ENCODE measurements at places on chromosomes 1 and 21.

DNA sequence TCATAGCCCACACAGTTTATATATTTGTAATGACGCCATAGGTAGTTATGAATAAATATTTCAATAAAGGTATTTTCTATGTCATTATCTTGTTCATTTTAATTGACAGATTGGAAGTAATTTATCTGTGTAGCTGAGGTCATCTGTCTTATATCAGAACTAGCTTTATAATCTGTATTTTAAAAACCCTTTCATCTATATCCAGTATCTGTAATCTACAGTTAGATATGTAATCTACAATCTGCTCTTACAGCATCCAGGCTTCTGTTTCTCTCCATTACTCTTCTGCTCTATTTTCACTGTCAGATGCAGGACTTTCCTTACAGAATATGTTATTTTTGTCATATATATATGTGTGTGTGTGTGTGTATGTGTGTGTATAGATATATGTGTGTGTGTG lies 137.6 kb downstream of the LBR start:
- no peak for DNase-seq

DNA sequence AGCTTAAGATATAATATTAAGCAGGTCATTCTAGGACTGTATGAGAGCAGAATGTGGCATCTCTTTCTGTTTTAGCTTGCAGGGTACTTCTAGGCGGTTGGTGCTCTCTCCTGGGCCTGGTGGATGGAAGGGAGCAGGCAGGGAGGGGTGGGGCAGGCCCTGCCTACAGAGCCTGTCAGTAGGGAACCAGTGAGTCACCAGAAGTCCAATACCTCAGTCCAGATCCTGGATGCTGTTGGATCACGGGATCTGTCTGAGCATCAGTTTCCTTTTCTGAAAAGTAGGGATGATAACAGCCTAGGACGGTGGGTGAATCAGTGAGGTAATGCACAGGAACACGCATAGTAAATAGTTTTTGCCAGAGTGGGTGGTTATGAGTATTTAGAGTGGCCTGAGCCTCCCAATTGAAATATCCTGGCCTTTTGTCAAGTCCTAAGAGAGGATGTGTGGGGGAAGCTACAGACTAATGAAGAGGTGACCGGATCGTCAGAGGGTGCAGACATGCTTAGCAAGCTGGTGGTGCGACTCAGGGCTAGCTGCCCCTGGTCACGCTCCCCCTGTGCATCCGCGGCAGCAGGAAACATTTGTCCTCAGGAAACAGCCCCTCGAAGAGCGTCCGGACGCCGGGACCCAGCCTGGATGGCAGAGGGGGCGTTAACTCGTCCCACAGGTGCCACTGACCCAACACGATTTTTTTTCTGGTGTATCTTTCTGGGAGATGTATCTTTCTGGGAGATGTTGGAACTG lies 23.9 kb downstream of the NAV1 start:
- peak; percentile 62 for DNase-seq

DNA sequence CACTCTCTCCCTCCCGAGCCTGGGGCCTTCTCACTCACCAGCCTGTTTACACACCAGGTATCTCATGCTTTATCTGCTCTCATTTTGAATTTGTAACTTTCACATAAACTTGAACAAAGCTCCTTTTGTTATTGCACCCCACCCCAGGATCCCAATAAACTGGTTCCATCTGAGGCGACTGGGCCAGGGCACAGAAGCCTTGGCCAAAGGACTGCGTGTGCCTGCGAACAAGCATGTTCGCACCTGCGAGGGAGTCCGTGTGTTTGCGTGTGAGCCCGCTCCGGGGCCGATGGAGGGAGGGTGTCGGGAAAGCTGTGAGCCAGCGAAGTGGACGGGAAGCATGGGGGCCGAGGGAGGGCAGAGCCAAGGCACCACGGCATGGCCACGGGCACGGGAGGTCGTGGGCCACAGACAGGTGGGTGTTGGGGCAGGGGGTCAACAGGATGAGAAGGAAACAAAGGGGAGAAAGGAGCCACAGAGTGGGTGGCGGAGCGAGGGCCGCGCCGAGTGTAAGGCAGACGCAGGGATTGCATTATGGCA lies 98.8 kb downstream of the CASZ1 start:
- DNase-seq, result no peak

DNA sequence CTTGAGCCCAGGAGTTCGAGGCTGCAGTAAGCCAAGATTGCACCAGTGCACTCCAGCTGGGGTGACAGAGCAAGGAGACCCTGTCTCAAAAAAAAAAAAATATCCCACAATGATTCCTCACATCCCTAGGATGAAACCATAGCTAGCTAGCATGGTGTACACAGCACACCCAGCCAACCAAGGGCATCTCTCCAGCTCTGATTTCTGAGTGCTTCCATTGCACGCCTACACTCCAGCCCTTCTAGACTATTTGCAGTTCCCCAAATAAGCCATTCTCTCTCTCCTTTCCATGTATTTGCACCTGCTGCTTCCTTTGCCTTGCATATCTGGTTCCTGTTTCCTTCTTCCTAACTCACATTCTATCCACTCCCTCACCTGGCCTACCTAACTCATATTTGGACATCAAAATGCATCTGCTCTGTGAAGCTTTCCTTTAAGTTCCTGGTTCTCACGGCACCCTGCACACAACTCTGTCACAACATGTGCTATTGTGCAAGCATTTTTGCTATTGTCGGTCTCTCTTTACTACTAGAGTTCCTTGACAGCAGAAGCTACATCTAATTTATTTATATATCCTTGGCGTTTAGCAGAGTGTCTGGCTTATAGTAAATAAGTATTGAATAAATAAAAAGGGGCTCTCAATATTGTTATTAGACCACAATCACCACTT lies 2.4 kb upstream of the ELAPOR1 start:
- no peak for DNase-seq

GRCh38 chr1:55286856-55287602 lies 71.9 kb upstream of the USP24 start:
- DNase-seq, result no peak

DNA sequence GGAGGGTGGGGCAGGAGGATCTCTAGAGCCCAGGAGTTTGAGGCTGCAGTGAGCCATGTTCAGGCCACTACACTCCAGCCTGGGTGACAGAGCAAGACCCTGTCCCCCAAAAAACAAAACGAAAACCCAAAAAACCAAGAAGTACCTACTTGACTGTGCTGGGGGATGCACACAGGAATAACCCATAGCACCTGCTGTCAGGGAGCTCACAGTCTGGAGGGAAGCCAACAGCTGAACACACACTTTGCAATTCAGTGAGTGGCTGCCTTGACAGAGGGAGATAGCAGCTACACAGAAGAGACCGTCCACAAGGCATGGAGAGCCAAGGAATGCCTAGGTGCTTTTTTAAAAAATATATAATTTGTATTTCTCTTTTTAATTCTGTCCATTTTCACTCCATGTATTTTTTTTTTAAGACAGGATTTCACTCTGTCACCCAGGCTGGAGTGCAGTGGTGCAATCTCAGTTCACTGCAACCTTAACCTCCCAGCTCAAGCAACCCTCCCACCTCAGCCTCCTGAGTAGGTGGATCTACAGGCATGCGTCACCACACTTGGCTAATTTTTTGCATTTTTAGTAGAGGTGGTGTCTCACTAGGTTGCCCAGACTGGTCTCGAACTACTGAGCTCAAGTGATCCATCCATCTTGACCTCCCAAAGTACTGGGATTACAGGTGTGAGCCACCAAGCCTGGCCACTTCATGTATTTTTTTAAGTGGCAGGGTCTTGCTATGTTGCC lies 68.7 kb downstream of the NID1 start:
- DNase-seq, result no peak
